NCI-H1694 treated with DMSO at 0.1 percent for 48 hours (cell line): ENCODE measurements at places on chromosomes 2 and 18.

DNA sequence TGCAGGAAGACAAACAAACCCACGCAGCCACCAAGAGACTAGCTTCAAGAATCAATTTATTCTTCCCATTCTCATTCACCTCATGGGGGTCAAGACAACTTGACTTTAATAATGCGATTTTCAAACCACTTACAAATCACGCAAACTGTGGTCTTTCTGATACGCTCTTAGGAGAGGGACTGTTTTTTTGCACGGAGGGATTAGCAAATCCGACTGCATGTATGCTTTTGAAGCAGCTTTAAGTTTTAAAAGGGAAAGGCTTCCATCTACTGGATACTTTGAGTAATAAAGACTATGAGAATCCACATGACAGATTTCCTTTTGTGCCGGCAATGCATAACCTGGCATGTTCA is 322.9 kb upstream of the KCNJ3 start:
- peak; percentile 93 for DNase-seq

GRCh38 chr2:37674946-37675345 is 3.5 kb upstream of the CDC42EP3 start:
- DNase-seq, result no peak

- no peak for DNase-seq
Measured at GRCh38 chr18:66895631-66896030, 291.7 kb upstream of the CDH19 start.

GRCh38 chr2:56522605-56523089 is 338.9 kb downstream of the CCDC85A start:
- peak; percentile 68 for DNase-seq

- DNase-seq, result no peak
Measured at GRCh38 chr2:177347570-177347969, 45.0 kb upstream of the AGPS start.

DNA sequence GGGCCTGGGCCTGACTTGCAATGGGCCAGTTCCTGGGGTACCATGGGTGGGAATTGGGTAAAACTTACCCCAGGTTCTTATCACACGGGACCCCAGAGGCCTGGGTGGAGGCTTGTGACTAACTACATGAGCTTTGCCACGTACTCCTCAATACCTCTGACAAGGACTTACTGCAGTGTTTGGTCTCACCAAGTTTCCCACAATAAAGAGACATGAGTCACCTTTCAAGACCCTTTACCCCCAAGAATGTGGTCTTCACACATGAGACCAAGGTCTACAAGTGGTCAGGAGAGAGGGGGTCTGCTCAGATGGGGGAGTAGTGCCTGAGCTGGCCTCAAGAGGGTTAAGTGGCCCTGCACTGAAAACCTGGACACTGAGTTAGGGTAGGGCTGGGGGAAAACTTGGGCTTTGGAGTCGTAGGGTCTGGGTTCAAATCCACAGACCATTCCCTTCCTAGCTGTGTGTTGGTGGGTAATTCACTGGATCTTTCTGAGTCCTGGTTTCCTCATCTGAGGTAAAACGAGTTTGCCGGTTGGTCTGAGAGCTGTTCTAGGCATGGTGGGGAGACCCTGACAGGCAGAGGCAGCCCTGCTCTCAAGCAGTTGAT is 2.0 kb upstream of the GNLY start:
- DNase-seq, result no peak

GRCh38 chr2:33267756-33268155 is 208.7 kb upstream of the RASGRP3 start:
- peak; percentile 5 for DNase-seq

- DNase-seq, result no peak
Measured at GRCh38 chr2:56369316-56369715, 185.5 kb downstream of the CCDC85A start.

- peak; percentile 13 for DNase-seq
Measured at GRCh38 chr2:121596221-121597080, 52.8 kb downstream of the CLASP1 start.

- DNase-seq, result no peak
Measured at GRCh38 chr2:44716131-44716530, 225.4 kb upstream of the SIX3 start.

- DNase-seq, result no peak
Measured at GRCh38 chr2:241069821-241070281, 32.2 kb downstream of the MTERF4 start.

- DNase-seq, result peak; percentile 30
Measured at GRCh38 chr2:240449764-240450531, 14.5 kb downstream of the GPC1 start.

- no peak for DNase-seq
Measured at GRCh38 chr18:78526923-78527711, 452.5 kb upstream of the SALL3 start.

DNA sequence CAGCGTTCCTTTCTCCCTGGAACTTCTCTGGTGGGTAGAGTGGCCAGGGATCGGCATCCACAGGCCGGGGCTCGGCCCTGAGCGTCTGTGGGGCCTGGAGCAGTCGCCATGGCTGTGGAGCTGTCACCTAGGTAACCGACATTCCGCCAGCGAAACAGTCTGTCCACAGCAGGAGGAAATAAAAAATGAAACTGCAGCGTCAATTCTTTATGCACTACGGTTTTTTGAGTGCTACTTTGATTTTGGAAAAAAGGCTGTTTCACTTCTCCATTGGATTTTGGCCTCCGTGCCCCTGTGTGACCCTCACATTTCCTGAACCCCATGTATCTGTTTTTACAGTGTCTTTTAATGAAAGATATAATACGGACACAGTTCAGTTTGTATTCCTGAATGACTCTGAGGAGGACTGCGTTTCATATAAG is 163.4 kb downstream of the LDLRAD4 start:
- DNase-seq, result no peak

- peak; percentile 69 for DNase-seq
Measured at GRCh38 chr2:135916207-135916606, 40.0 kb upstream of the MCM6 start.

- no peak for DNase-seq
Measured at GRCh38 chr2:237672731-237673129, 45.3 kb downstream of the LRRFIP1 start.

DNA sequence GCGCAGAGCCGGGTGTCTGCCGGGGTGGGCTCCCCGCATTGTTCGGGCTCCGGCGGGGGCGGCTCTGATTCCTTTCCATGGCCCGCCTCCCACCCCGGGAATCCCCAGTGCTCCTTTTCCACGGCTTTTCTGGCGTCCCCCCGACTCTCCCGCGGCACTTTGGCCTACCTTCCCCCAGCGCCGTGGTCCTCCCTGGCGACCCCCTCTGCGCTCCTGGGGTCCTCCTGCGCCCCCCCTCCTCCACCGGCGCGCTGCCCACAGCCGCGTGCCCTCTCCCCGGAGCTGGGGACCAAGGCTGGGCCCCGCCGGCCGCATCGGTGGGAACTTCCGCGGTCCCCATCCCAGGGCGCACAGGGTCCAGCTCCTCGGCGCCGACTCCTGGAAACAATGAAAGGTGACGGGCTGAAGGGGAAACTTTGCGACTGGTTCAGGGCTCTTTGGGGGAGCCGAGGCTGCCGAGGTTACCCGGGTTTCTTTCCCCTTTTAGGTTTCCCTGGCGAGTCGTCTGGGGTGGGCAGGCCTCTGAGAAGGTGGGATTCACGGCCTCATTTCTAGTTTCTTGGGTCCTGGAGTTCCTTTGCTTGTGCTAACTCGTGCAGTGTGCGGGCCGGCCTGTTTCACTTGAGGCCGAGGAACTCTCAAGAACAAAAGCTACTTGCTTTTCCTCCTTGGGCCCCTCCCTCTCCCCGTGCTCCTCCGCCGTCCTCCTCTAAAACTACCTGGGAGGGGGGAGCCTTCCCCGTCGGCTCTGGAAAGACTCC is 2.2 kb downstream of the TGIF1 start:
- DNase-seq, result no peak

GRCh38 chr2:230575642-230576324 is 136.9 kb upstream of the CAB39 start:
- no peak for DNase-seq

- no peak for DNase-seq
Measured at GRCh38 chr18:48613589-48614404, 75.0 kb downstream of the CTIF start.

DNA sequence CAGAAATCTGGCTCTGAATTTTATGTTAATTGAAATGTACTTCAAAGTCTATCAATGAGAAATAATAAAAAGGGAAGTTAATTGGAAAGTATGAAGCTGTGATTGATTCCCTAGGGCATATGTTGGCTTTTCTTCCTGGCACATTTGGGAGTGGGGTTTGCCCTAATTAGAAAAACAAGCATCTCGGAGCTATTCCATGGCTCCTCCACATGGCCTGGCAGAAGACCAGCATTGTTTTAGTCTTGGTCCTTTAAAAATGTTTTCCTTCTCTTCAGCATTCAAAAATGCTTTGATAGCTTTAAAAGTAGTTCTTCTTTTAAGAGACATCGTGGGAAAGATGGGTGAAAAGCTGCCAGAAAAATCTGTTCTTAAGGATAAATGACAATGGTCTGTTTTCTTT is 445.5 kb upstream of the PKDCC start:
- DNase-seq, result no peak

DNA sequence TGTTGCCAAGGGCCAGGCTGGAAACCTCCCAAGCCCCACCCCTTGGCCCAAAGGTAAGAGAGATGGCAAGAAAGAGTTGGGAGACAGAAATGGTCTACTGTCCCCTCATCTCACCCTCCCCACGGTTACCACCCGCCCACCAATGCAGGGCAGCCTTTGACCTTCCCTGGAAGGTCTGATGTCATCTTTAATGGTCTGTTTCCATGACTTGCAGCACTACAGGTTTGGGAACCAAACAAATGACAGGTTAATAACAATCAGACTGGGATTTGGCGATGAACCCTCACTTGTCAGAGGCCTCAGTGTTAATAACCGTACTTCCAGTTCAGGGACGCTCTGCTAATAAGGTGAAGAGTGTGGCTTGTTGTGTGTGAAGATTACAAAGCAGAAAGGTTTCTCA is 70.4 kb downstream of the MRO start:
- no peak for DNase-seq

- no peak for DNase-seq
Measured at GRCh38 chr2:36238106-36238505, 117.5 kb upstream of the CRIM1 start.

GRCh38 chr18:46302528-46303485 is 198.6 kb downstream of the HAUS1 start:
- DNase-seq, result no peak

DNA sequence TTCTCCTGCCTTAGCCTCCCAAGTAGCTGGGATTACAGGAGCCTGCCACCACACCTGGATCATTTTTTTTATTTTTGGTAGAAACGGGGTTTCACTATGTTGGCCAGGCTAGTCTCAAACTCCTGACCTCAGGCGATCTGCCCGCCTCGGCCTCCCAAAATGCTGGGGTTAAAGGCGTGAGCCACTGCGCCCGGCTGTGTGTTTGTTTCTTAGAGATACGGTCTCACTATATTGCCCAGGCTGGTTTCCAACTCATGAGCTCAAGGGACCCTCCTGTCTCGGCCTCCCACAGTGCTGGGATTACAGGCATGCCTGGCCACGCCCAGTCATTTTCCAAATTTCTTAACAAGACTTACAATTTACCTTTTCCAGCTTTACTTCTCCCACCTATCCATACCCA is 940 bp upstream of the MRPL19 start:
- no peak for DNase-seq

- no peak for DNase-seq
Measured at GRCh38 chr2:183060571-183061231, 17.8 kb upstream of the DUSP19 start.

DNA sequence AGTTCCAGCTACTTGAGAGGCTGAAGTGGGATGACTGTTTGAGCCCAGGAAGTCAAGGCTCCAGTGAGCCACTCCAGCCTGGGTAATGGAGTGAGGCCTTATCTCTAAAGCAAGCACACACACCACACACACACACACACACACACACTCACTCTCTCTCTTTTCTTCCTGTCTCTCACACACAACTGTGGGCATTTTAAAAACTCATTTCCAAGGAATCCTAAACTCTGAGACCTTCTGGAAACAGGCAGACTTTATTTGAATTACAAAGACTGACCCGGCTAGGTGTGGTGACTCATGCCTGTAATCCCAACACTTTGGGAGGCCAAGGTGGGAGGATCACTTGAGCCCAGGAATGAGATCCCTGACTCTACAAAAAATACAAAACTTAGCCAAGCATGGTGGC is 21.3 kb downstream of the WDSUB1 start:
- DNase-seq, result no peak

DNA sequence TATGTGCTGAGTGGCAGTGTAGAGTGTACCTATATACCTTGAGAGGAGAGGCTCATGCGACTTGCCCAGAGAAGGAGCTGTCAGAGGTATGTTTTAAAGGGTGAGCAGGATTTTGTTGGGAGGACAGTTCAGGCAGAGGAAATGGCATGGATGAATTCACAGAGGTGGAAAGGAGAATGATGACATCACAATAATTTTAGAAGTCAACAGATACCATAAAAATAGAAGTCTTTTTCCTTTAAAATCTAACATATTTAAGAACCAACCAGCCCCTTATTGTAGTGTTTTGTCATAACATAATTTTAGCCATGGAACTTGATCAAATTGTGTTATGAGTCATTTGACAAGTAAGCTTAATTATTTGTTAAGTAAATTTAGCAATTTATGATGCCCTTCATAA is 538.1 kb upstream of the GYPC start:
- no peak for DNase-seq

DNA sequence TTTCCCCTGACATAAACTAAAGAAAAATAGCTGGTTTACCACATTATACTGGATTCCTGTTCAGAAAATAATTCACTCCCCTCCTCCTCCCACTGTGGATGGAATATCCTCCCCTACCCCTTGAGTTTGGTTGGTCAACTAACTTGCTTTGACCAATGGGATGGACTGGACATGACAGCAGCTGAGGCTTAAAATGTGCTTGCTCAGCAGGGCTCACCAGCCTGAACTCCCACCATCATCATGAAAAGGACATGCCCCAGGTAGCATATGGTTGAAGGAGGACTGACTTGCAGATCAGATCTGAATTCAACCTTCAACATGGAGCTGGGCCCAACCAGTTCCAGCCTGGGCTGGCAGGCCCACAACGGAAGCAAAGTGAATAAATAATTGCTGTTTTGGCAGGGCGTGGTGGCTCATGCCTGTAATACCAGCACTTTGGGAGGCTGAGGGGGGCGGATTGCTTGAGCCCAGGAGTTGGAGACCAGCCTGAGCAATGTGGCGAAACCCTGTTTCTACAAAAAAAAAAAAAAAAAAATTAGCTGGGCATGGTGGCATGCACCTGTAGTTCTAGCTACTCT is 284.4 kb downstream of the AFF3 start:
- DNase-seq, result no peak

DNA sequence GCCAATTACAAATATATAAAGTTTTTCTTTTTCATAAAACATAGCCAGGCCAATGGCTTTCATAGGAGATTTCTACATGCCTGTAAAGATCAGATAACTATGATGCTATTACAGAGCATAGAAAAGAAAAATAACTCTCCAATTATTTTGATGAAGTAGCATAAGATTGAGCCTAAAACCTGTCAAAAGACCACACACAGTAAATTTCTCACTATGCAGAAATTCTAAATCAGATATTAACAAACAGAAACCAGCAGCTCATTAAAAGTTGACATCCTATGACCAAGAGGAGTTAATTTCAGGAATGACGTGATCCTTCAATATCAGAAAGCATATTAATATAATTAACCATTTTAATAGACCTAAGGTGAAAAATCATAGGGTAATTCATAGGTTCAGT is 139.0 kb upstream of the PIEZO2 start:
- no peak for DNase-seq

GRCh38 chr2:20214566-20215182 is 10.3 kb downstream of the SDC1 start:
- no peak for DNase-seq
